ENCODE measurements at places on chromosomes 5 and 9. TPM values are rescaled to one million over a fixed set of nuclear protein-coding genes. Genes with fewer than 3 reads are reported as not detected.

The NSD1 gene
- 49.1 TPM for total RNA-seq

The SIT1 gene
- not detected for total RNA-seq

The FBP1 gene
- not detected for total RNA-seq

GRCh38 chr9:99262949-99263418 is 40.9 kb downstream of the SEC61B start:
- no peak for DNase-seq

DNA sequence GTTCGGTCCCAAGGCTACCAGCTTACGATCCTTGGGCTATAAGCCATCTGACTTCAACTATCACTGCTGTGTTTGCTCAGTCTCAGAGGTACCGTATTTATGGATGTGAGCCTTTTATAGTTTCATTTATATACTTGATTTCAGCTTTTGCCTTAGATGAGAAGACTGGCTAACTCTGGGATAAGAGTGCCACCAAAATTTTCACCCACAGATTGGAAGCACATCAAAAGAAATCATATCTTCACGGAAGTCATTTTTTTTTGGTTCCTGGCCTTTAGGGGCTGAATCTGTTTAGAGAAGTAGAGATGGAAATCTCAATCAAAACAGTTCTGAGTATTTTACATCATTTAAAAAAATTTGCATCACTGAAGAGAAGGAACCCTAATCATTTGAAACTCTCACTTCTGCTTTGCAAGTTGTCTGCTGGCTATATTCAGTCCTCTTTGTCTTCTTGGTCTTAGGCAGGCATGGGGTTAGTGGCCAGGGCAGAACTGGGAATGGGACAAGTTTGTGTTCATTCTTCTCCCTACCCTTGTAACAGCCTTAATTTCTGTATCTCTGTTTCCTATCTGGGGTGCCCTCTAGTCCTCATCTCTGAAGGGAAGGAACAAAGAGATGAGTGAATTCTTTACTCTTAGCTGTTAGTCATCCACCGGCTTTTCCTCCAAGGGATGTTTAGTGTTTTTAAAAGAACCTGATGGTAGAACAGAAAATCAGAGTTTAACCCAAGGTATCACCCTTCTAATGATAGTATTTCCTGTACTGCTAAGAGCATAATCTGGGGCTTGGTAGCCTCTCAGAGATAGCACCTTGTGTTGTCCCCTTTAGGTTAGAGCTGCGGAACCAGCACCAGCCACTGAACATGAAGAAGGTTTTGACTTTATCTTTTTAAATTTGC is 14.1 kb upstream of the TNFAIP8 start:
- no peak for DNase-seq

DNA sequence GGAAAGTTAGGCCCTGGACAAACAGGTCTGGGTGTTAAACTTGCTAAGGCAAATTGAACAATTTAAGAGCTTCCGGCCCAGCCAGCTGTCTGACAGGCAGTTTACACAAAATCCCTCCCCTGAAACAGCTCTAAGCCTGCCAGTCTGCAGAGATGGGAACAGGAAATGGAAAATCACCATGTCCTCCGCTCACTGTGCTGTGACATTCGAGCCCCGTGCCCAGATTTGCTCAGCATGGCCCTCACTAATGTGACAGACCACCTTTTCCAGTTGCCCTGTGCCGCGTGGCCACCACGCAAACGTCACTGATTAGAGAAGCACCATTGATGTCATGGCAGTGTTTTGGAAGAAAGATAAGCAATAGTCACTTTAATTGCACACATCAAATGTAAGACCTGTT is 41.0 kb downstream of the CCNJL start:
- DNase-seq = no peak

Measured in NCI-H460 (cell line).